ENCODE measurements at places on chromosomes 4 and X.

- DNase-seq, result no peak
Observed at GRCh38 chrX:77446908-77447652, at the start of gene FGF16. Gene FGF16 (plus strand): TSS chrX:77447389. CDS start chrX:77447675, 286 bp downstream.

DNA sequence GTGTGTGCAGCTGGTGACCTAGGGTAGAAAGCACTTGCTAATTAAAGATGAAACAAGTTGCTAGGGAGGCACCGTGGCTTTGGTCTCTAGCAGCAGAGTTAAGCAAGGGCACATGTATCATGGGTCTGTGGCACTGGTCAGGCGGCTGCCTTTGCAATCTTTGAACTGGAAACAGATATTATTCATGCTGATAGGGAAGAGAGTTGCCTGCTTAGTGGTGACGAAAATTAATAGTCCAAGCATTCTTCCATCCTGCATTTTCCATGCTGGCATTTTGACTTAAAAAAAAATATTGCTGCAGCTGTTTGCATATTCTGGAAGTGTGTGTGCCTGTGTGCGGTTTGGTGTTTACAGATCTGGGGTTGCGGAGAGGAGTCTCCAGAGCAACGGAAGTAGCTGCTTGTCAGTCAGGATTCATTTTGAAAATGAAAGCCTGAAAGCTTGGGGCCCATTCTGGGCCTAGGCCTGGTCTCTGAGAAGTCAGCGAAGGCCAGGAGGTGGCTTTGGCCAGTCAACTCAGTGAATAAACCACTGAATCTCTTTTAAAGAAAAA is 2.3 kb upstream of the SOWAHD start:
- no peak for DNase-seq

DNA sequence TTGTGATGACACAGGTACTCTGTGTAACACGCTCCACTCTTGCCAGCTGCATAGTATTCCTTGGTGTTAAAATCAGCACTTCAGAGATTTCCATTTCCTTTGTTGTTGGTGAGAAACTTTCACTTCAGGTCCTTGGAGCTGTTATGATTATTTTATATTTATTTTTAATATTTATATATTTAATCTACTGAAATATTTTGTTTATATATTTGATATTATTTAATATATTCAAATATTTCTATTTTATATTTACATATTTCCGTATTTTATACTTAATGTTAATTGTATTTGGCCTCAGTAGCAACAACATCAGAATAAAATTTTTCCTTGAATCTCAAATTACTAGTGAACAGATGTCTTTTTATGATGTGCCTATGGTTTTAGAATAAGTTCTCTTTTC is 225.3 kb downstream of the MAGEB17 start:
- DNase-seq, result no peak

GRCh38 chrX:16526003-16526402 is 124.0 kb upstream of the S100G start:
- no peak for DNase-seq

All from NCI-H1694 treated with DMSO at 0.1 percent for 48 hours (cell line).